ENCODE measurements at places on chromosomes 13 and 19.

GRCh38 chr19:37928527-37929286 is 21.7 kb downstream of the SIPA1L3 start:
- DNase-seq, result no peak

DNA sequence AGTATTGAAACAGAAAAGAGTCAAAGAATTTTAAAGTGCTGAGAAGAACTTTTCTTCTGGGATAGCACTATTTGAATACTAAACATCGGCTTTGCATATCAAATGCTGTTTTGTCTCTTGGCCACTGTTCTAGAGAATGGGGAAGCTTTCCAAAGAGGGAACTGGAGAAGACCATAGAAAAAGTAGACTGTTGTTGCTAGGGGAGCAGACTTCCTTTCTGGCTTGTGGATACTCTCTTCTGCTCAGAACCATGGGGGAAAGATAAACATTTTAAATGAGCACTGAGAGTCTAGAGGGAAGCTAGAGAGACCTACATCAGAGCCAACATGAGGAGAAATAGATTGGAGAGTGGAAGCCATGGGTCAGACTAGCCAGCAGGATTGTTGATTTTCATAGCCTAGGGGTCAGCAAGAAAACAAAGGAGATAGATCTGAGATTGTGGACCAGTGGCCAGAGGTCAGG is 315.7 kb downstream of the KCTD12 start:
- no peak for DNase-seq

DNA sequence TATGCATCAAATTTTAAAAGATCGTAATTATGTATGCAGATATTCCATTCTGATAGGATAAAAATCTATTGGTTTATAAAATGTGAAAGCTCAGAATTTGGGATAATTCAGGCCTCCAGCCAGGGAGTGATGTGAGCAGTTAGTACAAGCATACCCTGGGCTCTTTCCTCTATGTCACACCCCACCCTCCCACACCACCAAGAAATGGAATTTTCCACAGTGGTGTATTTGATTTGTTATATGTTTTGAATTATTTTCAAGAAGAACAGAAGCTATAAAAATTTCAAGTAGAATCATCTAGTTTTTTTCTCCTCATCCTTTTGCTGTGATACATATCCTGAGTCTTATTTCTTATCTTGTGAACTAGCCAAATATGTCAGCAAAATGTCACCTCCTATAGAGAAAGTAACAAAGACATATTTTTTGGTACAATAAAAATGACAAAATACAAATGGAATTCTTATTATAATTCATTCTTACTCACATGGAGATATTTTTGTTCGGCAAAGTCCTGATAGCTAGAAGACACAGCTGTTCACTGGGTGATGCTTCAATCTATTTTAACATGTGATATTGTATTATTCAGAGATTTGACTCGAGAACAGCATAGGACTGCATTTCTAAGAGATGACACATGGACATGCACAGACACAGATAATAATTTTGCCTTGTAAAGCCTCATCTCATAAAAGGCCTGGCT is 61.2 kb upstream of the FRY start:
- DNase-seq, result no peak

DNA sequence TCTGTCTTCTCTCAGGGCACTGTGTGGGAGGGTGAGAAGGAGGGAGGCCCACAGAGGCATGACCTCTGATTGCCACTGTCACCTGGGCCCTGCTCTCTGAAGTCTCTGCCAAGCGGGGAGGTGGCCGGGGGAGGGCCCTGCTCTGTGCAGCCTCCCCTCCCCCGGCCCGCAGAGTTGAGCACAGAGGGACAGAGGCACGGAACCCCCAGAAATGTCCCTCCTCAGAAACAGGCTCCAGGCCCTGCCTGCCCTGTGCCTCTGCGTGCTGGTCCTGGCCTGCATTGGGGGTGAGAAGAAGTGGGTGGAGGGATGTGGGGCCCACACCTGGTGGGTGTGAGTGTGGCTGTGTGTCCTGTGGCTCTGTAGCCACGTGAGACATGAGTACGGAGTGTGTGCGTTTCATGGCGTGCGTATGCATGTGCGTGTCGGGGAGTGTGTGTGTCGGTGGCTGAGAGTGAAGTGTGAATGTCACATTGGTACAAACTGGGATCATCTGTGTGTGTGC is at the start of gene APOC4:
TSS of gene APOC4 (plus strand) at position 171 of the 505 bp plus-strand sequence. CDS start at position 212, 41 bp downstream.
- no peak for DNase-seq

DNA sequence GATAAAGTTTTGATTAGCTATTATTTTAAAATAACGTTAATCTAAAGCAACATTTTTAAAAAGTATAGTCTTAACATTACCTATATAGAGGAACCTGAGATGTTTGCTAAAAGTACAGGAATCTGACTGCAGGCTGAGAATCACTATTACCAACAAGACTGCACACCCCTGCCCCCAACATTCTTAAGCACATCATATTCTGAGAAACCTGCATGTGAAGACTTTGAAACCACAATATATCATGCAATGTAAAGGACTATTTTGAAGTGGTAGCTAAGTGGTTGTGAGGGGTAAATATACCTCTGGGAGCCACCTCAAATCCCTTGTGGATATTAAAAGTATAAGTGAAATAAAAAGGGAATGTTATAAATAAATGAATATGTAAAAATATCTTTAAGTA is 119.0 kb upstream of the KLF12 start:
- no peak for DNase-seq

DNA sequence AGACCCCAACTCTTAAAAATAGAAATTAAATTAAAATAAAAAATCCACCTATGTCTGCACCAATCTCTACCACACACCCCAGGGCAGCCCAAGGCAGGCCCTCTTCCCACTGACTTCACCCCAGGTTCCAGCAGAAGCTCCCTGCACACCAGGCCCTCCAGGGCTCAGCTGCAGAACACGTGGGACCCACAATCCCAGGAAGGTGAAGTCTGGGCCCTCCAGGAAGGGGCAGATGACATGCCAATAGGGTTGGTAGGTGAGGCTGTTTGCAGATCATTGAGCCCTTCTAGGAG is 19.2 kb upstream of the VSTM2B start:
- DNase-seq, result no peak

DNA sequence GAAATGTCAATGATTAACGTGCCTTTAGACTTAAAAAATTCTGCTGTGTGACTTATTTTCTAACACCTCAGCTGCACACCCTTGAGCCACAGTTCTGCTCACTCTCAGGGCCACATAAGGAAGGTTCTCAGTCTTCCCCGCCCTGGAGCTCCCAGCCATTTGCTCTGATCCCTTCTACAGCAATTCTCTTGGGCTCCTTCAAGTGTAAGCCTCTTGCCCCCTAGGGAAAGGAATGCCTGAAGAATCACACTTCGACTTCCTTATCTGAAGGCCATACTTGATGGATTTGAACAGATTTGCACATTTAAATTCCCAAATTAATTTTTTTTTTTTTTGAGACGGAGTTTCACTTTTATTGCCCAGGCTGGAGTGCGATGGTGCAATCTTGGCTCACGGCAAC is 44.2 kb downstream of the RASA3 start:
- DNase-seq, result no peak

- peak; percentile 88 for DNase-seq
These were observed at the start of gene SIX5 for GRCh38 chr19:45768984-45769782. Gene SIX5 (minus strand): TSS chr19:45769252. CDS start chr19:45768844, 408 bp downstream.

GRCh38 chr19:33280351-33280921 is 21.9 kb downstream of the CEBPA start:
- no peak for DNase-seq

DNA sequence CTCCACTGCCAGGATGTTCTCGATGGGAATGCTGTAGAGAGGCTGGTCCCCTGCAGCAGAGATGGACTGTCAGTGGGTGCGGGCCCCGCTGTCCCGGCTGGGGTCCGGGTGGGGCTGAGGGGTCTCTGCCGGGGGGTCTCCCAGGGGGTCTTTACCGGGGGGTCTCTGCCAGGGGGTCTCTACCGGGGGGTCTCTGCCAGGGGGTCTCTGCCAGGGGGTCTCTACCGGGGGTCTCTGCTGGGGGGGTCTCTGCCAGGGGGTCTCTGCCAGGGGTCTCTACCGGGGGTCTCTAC is 25.7 kb upstream of the C13orf46 start:
- DNase-seq, result no peak

All from SHP77 (cell line).